ENCODE measurements at places on chromosomes 11 and 22.

DNA sequence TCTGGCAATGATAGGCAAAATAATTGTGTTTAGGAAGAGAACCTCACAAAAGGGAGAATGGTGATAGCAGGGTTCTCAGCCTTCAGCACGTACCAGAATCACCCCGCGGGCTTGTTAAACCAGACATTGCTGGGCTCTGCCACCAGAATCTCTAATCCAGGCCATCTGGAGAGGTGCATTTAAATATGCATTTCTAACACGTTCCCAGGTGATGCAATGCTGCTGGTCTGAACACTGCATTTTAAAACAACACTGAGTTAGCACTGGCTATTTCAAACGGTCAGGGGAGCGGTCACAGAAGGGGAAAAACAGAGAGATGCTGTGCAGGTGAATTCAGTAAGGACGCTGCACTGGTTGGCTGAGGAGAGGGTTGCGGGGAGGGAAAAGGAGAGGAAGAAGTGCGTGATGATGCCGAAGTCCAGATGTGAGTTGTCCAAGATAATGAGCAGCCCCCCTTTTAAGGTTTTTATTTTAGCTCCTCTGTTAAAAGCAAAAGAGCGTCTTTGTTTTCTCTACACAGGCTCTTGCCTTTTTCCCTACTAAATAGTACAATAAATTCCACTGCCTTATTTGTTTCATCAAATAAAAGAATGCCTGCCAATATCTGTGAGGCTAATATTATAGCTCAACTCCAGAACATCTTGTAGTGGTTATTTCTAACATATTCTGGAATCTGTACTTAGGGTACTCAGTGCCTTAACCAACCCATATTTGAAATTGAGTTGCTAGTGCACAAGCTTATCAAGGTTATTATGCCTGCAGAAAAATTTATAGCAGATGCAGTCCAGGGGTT is 109.6 kb upstream of the POU2AF2 start:
- DNase-seq: no peak

DNA sequence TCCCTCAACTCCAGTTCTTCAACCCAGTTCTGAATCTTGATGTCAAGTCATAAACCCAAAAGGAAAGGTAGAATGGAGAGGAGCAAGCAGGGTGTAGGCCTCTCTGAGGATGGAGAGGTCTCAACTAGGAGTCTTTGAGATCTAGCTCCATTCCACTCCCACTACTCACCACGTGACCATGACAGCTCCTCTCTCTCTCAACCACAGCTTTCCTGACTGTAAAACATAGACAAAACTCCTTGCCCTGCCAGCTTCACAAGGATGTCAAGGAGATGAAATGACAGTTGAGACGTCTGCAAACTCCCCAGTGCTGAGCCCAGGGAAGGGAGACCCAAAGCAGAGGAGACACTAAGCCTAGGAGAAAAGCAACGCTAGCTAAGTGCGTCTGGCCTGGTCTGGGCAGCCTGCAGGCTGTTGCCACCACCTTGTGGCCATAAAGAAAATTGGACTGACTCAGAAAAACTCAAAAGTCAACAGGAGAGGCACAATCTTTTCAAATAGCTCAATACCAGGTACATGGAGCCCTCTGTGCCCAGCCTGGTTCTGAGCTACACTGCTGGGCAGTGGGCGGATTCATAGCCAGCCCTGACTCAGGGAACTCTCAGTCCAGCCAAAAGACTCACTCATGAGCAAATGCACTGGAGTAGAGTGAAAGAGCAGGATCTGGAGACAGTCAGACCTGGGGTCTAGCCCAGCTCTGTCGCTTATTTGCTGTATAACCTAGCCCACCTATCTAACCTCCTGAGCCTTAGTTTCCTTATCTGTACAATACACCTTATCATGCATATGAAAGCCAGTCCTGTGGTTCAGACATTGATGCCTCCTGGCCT is 3.4 kb downstream of the CLPB start:
- DNase-seq: peak; percentile 47

DNA sequence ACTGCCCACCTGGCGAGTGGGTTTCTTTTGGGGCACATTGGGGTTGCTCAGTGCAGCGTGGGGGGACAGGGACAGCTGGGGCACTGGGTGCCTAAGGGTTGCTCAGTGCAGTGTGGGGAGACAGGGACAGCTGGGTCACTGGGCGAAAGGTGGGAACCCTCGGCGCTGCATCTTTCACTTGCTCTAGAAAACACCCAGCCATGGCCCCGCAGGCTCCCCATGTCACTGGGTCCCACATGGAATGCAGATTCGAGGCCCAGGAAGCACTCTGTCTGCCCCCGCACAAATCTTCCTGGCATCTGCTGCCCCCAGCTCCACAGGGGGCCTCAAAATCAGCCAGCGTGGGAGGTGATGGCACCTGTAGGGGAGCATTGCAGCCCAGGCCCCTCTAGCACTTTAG is 229.3 kb downstream of the BRD1 start:
- DNase-seq: no peak

- no peak for DNase-seq
These were observed 300.0 kb upstream of the DDI1 start for GRCh38 chr11:103736315-103737036.

DNA sequence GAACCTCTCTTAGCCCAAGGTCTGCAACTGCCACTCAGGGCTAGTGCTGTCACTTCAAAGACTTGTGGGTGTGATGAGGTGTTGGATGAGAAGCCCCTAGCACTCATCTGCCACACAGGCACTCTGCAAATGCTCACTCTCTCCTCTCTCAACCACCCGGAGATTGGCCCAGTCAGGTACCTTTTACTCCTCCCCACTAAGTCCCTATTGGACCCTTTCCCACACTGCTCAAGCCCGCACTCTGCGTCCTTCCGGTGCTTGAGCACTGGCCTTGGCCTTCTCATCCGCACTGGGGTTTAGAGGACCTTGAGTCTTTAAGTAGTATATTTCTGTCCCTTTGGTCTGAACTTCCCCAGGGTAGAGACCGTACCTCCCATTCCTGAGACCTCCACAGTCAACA is 308.0 kb downstream of the NXPE2 start:
- no peak for DNase-seq

DNA sequence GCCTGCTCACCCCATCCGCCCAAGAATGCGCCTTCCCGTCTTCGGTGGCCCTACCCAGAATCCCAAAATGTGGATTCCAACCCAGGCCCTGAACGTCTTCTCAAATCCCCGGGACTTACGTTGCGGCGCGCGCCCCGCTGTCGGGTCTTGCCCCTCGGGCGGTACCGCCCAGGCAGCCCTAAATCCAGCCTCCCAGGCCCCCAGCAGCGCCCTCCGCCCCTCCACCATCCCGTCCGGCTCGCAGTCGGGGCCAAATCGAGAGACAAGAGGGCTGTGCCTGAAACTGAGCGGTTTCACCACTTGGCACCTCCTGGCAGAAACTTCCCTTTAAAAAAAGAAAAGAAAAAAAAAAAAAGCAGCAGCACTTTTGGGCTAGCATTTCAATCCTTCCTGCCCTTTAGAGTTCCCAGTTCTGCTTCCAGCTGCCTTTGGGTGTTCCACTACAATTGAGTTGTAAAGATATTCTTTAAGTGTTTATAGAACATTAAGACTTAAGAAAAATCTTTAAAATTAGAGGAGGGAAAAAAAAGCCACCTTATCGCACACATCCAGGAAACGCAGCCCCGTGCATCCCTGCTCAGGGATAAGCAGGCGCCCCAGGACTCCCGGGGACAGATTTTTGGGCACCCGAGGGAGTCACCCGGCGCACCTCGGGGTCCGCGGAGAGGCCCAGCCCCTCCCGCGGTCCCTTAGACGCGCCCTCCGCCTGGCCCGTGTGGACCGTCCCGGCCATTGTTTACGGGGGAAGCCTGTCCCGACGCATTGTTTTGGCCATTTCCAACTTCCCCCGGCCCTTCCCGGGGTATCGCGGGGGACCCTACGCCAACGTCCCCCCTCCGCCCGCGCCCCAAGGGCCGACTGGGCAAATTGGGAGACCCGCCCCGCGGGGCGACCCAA is 57.6 kb downstream of the KCNJ4 start:
- peak; percentile 40 for DNase-seq

GRCh38 chr11:68442433-68442832 is 18.1 kb upstream of the PPP6R3 start:
- DNase-seq: no peak

DNA sequence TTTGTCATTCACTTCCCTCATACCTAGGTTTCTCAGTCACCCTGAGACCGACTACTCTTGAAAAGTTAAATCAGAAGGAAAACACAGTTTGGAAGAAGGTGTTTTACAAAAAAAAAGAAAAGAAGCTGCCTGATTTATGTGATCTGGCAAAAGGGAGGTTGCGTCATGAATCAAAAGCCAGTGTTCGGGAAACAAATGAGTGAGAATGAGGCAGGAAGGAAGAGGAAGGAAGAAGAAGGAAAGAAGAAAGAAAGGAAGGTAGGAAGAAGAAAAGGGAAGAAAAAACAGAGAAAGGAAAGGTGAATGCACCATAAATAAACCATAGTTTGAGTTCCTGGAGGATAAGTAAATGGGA is 314.6 kb downstream of the BLID start:
- DNase-seq: peak; percentile 36

DNA sequence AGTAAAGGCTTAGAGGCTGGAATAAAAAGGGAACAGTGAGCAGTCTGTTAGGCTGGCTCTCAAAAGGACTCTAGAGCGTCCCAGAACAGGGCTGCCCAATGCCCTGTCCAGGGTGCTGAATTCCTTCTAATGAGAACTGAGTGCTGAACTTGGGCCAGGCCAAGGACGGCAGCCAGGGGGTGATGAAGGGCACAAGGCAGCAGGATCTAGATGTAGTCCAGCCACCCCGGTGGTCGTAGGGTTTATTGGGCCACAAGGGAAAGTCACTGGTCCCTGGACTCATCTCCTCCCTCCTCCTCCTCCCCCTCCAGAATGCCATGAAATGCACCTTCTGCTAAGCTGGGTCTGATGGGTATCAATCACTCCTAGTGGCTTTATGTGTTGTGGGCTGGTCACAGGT is 19.2 kb downstream of the NPTXR start:
- DNase-seq: peak; percentile 75

GRCh38 chr11:30758012-30758411 is 171.9 kb upstream of the MPPED2 start:
- peak; percentile 46 for DNase-seq

DNA sequence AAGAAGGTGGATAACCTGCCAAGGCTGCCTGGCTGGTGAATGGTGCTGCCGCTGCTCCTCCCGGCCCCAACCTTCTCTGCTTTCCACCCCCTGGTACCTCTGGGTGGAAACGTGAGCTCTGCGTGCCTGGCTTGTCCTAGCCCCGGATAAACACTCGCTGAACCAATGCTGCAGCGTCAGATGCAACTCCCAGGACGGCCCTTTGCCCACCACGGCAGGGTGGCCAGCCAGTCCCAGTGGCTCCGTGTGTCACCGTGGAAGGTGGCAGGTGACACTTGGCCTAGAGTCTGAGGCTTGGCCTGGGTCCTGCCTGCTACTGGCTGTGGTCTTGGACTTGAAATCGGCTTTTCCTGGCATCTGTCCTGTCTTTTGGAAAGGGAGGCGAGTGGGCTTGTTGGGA is 47.7 kb downstream of the TPCN2 start:
- no peak for DNase-seq

DNA sequence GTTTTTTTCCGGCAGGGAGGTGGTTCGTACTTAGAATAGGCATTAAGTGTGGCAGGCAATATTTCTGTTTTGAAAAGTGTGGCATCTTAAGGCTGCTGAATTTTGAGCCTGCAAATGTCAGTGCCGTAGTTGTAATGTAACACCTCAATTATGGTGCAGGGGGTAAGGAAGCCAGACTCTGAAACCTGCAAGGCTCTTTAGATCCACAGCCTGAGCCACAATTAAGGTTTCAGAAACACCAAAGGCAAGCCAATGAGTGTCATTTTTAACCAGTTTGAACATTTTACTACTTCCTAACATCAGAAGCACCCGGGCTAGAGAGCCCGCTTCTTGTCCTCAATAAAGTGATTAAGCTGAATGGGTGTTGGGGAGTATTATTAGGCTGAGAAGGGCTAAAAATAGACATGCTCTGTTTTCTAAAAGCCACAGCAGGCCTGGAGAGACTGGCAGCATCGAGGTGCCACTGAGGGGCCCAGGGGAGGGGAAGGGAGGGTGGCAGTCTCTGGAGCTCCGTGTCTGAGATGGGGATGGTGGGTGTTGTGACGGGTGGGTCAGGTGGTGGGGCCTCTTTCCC is 113.4 kb downstream of the ZBTB16 start:
- no peak for DNase-seq

GRCh38 chr11:103978616-103979595 is 57.5 kb upstream of the DDI1 start:
- peak; percentile 41 for DNase-seq

DNA sequence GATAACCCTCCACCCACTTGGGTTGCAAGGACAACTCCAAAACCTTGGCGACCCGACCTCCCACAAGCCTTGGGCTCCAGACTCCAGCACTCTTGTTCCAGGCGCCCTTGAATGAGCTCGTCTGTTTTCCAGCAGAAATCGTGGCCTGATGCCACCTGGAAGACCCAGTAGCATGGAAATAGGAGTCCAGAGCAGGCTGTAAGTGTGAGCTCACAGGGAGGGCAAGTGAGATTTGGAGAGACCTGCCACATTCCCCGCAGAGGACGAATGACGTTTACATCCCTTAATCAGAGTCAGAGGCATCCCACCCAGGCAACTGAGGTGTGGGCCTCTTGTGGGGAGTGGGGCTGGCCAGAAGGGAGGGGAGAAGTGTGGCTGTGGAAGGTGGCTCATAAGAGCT is 71.9 kb downstream of the LDLRAD3 start:
- no peak for DNase-seq

DNA sequence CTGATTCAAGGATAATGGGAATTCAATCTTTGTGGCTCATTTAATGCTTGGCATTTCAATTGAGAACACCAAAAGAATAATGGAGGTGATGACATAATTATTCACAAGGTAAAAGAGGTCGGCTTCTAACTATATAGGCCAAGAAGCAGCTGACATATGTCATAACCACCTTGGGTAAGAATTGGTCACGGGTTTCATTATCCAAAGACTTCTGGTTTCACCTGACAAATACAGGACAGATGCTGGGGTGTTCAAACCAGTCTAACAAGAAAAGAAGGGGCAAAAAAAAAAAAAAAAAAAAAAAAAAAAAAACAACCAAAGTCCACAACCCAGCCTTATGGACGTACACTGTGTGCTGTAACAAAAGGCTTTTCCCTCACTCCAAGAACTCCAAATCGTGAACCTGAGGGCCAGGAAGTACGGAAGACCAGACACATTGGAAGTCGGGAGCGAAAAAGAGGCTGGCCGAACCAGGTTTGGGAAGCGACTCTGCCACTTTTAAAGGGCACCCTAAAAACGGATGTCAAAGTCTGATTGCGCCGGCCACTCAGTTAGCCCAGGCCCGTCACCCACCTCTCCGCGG is 385 bp downstream of the HARBI1 start:
- no peak for DNase-seq

- peak; percentile 66 for DNase-seq
These were observed 1057.0 kb upstream of the CNTN5 start for GRCh38 chr11:97963528-97964331.
